ENCODE measurements at places on chromosomes 11 and 22.
A peak's percentile ranks its signal among the peaks of the same experiment; 100 is the strongest.

- DNase-seq = no peak
Observed at GRCh38 chr11:69909561-69910518, 90.6 kb upstream of the FGF3 start.

- DNase-seq = peak; percentile 96
Observed at GRCh38 chr11:6682936-6683861, at the start of gene MRPL17. Gene MRPL17, minus strand, starts transcription at chr11:6683340. Its CDS starts 44 bp downstream, at chr11:6683296.

DNA sequence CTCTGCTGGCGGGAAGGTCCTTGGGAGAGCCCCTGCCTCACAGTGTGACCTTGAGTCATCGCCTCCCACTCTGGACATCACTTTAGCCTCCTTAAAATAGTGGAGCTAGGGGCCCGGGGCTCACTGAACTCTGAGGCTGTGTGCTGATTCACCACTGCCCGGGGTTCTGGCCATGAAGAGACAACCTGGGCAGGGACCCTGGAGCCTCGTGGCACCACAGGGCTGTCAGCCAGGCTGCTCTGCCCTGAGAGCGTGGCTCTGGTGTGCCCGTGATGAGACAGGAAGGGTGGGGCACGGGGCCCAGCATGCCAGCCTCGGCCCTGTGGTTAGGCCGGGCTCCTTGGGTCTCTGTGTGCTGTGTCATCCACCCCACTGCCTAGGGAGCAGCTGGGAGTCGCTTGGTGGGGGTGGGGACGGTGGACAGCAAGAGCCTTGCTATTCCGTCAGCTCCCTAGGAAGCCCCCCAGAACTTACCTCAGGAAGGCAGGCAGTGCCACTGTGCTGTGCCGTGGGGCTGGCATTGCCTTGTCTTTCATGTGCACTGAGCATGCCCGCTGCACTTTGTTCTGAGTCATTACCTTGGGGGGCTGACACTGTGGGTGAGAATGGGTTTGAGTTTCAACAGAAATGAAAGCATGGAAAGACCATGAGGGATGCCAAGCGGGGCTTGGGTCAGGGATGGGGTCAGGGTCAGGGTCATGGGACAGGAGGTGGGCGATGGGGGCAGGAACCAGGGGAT lies 31.7 kb downstream of the TPCN2 start:
- DNase-seq = no peak

GRCh38 chr22:40782521-40782920 lies 36.6 kb downstream of the SLC25A17 start:
- no peak for DNase-seq

DNA sequence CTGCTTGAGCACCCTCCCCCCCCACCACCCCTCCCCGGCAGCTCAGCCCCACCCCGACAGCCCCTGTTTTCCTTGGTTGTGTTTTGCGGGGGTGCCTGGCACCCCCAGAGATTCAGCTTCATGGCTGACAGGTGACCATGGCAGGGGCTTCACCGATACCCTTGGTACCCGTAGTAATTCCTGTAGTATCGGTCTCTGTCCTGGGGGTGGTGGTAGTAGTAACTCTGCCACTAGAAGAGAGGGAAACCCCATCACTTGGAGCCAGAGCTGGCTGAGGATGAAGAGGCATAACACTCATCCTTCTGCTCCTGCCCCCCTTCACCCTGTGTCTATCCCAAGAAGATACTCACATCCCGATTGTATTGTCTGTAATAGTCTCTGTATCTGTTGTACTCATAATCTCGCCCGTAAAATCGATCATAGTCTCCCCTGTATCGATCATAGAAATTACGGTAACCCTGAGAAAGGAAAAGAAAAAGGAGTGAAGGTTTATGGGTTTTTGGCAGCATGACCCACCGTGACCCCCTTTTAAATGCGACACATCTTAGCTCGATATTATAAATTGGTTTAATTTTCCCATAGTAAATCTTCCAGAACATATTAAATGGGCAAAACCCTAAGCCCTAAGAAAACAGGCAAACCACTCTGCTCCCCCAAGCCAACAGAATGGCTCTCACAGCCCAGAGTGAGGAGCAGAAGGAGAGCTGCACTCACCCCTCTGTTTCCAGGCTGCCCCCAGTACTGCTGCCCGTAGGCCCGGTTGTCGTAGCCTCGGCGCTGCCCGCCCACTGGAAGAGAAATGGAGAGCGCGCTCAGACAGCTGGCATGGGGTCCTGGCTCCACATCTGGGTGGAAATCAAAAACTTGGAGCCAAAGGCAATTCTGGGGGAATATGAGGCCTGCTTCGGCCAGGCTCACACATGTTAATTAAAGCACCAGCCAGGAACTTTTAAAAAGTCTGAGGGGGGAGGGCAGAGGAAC lies 8.0 kb downstream of the GNG3 start:
- DNase-seq = no peak

DNA sequence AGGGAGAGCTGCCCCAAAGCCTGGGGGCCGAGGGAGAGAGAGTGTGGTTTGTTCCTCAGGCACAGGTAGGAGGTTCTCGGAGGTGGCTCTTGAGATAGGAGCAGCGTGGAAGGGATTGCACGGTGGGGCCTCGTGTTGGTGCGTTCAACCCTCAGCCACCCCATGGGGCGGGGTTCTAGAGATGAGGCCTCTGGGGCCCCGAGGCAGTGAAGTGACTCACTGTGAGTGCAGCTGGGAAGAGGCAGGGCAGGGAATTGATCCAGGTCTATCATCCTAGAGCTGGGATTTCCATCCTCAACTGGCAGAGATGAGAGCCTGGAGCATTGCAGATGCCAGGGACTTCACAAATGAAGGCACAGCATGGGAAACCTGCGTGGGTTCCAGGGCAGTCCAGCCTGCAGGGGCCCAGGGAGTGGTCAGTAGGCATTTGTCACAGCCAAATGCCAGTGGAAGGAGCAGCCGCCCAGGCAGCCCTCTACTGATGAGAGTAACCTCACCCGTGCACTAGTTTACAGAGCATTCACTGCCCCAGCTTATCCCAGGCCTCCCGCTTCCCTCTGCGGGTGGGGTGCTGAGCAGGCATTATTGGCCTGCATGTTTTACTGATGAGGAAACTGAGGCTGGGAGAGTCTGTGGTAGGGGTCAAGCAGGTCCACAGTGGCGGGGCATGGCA lies 5.1 kb upstream of the SMARCB1 start:
- no peak for DNase-seq

DNA sequence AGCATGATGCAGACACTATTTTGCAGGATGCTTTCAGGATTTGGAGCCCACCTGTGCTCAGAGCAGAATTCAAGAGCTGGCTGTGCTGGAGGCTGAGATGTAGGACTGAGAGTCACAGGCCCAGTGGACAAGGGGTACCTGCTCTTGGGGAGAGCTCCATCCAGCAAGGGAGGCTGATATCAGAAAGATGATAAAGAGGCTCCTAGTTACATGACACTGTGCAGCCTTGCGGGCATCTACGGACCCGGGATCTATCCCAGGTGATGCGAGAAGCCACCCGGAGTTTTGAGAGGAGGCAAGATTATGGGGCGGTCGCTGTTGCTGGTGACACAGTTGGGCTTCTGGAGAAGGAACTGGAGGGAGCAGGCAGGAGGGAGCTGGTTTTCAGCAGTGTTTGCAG lies 579.0 kb downstream of the TBC1D22A start:
- DNase-seq = no peak

- DNase-seq = no peak
Observed at GRCh38 chr11:68632802-68633201, 51.5 kb upstream of the GAL start.

DNA sequence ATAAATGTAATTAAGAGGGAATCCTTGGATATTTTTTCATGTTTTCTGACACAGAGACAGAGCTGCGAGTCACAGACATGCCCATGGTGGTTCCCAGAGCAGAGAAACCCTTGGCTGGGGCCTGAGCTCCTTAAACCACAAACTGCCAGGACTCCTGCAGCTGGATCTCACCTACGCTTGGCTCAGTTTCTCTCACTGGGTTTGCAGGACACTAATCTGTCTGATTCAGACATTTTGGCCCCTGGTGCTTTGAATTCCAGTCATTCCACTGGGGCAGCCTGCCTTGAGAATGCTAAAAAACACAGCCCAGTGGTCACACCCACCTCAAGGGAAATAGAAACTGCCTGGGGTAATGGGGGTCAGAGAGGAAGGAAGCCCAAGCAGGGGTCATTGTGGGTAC lies 122.6 kb downstream of the CCDC81 start:
- no peak for DNase-seq

Measured in C1 segment of cervical spinal cord (tissue), 14 donors.